Smooth muscle cell of the brain vasculature (primary cell): ENCODE measurements at places on chromosomes 13 and 19.

DNA sequence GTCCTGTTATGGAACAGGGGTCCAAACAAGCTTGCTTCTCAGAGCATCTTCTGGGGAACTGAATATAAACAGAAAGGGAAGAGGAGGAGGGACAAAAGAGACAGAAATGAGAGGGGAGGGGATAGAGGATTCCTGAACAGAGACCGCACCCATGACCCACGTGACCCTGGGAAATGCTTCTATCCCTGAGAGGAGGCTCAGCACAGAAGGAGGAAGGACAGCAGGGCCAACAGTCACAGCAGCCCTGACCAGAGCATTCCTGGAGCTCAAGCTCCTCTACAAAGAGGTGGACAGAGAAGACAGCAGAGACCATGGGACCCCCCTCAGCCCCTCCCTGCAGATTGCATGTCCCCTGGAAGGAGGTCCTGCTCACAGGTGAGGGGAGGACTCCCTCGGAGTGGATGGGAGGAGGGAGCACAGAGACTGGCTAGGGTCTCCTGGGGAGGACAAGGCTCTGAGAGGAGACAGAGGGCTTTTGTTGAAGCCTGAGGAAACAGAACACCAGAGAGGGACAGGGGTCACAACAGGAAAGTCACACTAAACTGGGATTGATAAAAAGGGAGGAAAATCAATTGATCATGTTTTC is at the start of gene CEACAM6:
TSS of gene CEACAM6 (plus strand) at position 203 of the 586 bp plus-strand sequence. CDS start at position 312, 109 bp downstream.
- no peak for DNase-seq

- DNase-seq: no peak
These were observed 6.9 kb downstream of the REXO1 start for GRCh38 chr19:1841209-1841924.

DNA sequence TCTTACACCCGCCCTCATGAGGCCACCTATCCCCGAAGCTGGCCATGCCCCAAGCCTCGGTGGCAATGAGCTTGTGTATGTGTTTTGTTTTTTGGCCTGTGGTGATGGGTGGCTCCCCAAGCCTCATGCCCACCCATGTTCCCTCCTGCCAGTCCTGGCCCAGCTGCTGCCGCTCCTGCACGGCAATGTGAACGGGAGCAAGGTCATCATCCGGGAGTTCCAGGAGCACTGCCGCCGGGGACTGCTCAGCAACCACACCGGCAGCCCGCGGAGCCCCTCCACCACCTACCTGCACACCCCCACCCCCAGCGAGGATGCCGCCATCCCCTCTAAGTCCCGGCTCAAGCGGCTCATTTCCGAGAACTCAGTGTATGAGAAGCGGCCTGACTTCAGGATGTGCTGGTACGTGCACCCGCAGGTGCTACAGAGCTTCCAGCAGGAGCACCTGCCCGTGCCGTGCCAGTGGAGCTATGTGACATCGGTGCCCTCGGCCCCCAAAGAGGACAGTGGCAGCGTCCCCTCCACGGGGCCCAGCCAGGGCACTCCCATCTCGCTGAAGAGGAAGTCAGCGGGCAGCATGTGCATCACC is 24.6 kb downstream of the UBXN6 start:
- no peak for DNase-seq

GRCh38 chr19:1659084-1659427 is 6.6 kb upstream of the TCF3 start:
- no peak for DNase-seq

DNA sequence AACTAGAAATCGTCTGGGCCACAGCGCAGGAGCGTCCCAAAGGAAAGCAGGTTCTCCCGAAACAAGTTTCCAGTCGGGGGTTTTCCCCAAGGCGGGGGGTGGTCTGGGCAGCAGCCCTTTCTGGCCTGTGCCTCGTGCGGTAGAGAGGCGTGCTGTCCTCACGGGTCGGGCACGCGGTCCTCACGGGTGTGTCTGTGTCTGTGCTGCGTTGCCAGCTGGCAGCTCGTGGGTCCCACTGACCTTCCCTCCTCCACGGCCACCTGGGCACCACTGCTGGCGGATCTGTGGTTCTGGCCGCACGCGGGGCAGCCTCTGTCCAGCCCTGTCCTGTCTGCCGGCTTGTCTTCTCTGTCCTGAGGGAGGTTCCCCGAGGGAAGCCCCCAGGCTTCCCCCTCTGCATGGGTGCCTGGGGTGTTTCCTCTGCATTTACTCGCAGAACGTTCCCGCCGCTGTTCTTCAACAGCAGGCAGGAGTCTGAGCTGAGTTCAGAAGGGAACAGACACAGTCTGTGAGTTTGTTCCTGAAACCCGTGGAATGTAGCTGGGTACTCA is 98.2 kb upstream of the MCF2L start:
- no peak for DNase-seq

DNA sequence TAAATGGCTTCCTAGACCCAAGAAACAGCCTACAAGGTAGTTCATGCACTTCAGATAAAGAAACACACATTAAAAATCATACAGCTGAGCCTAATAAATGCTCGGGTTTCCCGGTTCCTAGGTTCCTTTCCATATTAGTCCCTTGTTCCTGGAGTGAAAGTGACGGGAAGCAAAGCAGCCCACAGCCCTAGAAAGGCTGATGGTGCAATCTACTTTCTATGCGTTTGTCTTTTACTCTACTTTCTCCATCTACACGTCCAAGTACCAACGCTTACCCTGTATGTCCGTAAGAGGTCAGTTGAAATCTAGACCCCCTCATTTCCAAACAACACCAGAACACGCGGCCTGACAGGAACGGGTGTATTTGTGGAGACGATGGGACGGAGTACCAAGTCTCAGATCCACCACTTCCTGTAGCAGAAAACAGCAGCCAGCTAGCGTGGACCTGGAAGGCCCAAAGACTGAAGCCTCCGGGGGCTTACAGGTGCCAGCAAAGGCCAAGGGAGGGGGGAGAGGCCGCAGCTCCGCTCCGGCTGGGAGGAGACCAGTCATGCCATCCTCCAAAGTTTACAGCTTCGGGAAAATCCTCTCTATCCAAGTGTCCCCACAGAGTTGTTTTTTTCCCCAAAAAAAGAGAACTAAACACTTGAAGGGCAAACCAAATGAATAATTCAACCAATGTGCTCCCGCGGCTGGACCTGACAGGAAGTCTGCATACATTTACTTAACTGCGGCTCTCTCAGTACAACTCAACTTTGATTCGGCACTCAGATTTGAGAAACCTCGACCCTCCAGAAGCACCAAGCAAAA is 34.1 kb downstream of the STK24 start:
- DNase-seq: no peak

DNA sequence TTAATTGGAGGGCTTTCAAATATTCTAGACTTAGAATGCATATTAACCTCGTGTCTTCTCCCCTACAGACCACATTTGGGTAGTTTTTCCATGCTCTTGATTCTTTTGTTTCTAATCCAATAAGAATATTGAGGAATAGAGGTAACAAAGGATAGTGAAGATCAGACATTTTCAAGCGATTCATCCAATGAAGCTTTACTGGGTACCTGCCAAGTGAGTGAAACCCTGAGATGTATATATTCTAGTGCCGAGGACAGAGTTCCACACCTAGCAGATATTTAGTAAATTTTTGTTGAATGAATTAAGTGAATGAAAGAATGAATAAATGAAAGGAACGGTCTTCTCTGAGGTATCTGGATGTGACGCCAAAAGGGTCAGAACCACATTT is 442 bp upstream of the RFC3 start:
- no peak for DNase-seq

DNA sequence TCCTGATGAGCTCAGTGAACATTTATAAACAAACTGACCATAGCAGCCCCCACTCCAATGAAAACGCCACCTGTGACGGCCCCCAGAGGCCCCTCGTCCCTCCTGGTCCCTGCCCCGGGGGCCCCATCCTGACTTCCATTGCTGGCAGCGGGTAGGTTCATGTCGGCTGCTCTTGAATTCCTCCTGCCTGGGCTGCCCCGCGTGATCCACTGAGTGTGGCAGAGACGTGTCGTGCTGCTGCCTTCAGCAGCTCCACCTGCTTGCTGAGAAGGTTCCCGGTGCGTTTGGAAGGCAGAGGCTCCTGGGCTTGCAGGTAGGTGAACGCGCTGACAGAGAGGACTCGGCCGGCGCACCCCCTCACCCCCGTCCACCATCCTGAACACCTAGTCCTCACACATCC is 11.6 kb downstream of the C2CD4C start:
- DNase-seq: no peak

DNA sequence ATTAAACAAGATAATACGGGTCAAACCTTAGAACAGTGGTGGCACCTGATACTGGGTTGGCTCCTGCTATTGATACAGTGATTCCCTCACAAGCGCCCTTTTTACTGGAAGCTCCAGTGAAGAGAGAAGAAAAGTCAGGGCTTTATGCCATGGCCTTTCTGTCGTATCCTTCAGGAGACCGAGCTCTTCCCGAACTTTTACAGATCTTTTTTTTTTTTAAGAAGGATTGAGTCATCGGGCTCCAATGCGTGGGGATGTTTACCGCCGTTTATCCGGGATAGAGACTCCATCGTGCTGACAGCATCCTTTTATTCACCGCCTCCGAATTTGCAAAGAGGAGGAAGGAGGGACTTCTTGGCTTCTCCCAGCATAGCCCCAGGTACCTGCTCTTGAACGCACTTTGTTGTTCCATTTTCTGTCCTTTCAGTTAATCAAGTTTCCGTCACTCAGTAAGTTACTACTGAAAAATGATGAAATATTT is 574 bp downstream of the ZNF227 start:
- peak; percentile 3 for DNase-seq

GRCh38 chr13:80009760-80010159 is 331.2 kb downstream of the SPRY2 start:
- no peak for DNase-seq

DNA sequence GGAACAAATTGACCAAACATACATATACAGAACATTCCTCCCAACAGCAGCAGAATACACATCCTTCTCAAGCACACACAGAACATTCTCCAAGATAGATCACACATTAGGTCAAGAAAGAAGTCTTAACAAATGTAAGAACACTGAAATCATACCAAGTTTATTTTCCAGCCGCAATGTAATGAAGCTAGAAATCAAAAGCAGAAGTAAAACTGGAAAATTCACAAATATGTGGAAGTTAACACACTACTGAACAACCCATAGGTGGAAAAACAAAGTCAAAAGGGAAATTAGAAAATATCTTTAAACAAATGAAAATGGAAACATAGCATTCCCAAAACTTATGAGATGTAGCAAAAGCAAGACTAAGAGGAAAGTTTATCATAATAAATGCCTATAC is 692.6 kb downstream of the DIAPH3 start:
- DNase-seq: no peak

DNA sequence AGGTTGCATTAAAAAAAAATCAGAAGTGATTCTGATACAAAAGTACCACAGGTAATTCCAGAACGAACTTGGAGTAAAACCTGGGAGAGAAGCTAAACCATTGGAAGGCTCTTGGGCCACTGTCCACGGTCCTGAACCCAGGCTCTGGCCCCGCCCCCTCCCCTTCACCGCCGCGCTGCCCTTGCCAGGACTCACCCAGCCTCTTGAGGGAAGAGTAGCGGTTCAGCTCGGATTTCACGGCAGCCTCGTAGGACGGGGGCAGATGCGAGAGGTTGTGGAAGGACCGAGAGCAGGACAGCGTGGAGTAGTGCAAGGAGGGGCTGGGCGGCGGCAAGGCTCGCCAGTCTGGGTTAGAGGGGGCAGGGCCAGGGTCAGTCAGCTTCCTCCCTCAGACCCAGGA is 5.7 kb downstream of the SHISA7 start:
- DNase-seq: no peak

- no peak for DNase-seq
These were observed 42.3 kb downstream of the RFX2 start for GRCh38 chr19:6067975-6068374.

- DNase-seq: no peak
These were observed 45.3 kb downstream of the RFC3 start for GRCh38 chr13:33863188-33863789.

GRCh38 chr19:49823472-49823871 is 5.4 kb downstream of the MED25 start:
- no peak for DNase-seq

DNA sequence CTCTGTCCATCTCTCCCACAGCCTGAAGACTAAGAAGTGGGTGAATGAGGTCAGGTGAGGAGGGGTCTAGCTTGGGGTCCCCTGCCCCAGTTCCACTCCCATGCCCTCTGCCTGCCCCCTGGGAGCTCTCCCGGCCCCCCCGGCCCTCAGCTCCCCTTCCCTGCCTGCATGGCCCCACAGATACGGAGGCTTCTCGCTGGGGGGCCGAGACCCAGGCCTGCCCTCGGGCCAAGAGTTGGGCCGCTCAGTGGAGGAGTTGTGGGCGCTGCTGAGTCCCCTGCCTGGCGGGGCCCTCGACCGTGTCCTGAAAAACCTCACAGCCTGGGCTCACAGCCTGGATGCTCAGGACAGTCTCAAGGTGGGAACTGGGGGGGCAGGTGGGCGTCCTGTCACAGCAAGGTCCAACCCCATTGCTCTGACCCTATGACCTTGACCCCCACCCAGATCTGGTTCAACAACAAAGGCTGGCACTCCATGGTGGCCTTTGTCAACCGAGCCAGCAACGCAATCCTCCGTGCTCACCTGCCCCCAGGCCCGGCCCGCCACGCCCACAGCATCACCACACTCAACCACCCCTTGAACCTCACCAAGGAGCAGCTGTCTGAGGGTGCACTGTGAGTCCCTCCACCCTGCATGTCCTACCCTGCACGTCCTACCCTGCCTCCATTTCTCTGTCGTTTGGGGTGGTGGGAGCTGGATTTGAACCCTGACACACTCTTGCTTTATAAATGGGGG is 10.9 kb upstream of the ARHGAP45 start:
- no peak for DNase-seq

- DNase-seq: no peak
These were observed 67.1 kb upstream of the KPNA3 start for GRCh38 chr13:49859560-49859959.

DNA sequence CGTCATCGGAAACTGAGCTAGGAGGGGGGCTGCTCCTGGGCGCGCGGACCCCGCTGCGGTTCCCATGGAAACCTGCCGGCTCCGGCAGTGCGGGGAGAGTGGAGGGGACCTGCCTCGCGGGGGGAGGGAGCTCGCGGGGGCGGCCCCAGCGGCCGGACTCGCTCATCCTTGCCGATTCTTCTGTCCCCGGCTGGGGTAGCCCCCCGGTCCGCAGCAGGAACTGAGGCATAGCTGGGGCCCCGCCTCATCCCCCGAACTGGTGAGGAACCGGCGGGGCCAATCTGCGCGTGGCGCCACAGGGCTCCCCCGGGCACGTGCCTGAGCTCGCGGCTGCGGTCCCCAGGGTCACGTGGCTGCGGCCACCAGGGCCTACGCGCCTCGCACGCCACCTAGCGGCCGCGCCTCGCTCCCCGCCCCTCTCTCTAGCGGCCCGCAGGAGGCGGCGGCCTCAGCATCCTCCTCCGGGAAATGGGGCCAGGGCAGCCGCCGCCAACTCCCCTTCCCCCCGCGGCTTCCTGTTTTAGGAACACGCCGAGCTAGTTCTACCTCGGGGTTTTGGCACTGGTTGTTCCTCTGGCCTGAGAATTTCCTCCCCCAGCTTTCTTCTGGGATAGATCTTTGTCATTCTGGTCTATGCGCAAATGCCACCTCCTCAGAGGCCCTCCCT is 1.7 kb upstream of the ELAVL3 start:
- peak; percentile 39 for DNase-seq

GRCh38 chr19:45021971-45022370 is 16.9 kb upstream of the CLASRP start:
- DNase-seq: no peak

- DNase-seq: no peak
These were observed 7.8 kb downstream of the ACTN4 start for GRCh38 chr19:38655148-38655824.
